ENCODE measurements at places on chromosomes 6 and 20. TPM values are rescaled to one million over a fixed set of nuclear protein-coding genes. Genes with fewer than 3 reads are reported as not detected.
A peak's percentile ranks its signal among the peaks of the same experiment; 100 is the strongest.

GRCh38 chr6:144467921-144468320 lies 182.8 kb downstream of the UTRN start:
- DNase-seq: no peak

GRCh38 chr6:37607944-37608343 lies 89.7 kb downstream of the MDGA1 start:
- DNase-seq: peak; percentile 55

DNA sequence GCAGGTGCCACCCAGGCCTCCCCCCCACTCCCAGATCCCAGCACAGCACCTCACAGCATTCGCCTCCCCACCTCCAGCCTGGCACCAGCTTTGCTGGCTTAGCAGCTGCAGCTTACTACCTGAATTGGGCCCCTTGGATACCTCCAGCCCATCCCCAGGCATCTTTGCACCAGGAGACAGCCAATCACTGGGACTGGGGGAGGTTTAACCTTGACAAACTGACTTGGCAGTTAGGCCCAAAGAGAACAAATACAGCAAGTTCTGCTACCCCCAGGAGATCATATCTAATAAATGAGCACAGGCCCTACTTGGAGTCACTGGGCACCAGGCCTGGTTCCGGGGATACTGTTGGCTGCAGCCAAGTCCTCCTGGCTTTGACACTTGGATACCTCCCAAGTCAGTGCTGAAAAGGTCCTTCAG lies 8.8 kb downstream of the PDRG1 start:
- no peak for DNase-seq

GRCh38 chr6:170410241-170410640 lies 103.7 kb downstream of the FAM120B start:
- DNase-seq: no peak

- no peak for DNase-seq
Observed at GRCh38 chr20:57896563-57896962, 186.7 kb upstream of the PMEPA1 start.

GRCh38 chr6:163836876-163837690 lies 422.6 kb downstream of the QKI start:
- DNase-seq: no peak

- no peak for DNase-seq
Observed at GRCh38 chr6:111114087-111114443, 26.8 kb downstream of the SLC16A10 start.

- DNase-seq: no peak
Observed at GRCh38 chr6:40640599-40641227, 53.5 kb upstream of the LRFN2 start.

- no peak for DNase-seq
Observed at GRCh38 chr6:92337571-92337970, 1081.8 kb downstream of the EPHA7 start.

DNA sequence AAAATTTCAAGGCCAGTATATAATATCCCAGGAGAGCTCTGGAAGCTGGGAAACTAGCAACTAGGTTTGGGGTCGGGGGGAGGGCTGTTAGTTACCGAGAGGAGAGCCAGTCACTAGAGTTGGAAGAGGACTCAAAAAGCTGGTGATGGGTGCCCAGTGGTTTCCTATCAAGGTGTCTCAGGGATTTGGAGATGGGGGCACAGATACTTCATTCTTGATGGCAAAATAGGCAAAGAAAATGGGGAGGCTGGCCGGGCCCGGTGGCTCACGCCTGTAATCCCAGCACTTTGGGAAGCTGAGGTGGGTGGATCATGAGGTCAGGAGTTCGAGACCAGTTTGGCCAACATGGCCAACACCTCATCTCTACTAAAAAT lies 805 bp downstream of the PHF1 start:
- no peak for DNase-seq

GRCh38 chr6:52590152-52590891 lies 13.5 kb upstream of the TRAM2 start:
- DNase-seq: no peak

GRCh38 chr20:50868509-50869495 lies 62.4 kb downstream of the ADNP start:
- DNase-seq: peak; percentile 24

DNA sequence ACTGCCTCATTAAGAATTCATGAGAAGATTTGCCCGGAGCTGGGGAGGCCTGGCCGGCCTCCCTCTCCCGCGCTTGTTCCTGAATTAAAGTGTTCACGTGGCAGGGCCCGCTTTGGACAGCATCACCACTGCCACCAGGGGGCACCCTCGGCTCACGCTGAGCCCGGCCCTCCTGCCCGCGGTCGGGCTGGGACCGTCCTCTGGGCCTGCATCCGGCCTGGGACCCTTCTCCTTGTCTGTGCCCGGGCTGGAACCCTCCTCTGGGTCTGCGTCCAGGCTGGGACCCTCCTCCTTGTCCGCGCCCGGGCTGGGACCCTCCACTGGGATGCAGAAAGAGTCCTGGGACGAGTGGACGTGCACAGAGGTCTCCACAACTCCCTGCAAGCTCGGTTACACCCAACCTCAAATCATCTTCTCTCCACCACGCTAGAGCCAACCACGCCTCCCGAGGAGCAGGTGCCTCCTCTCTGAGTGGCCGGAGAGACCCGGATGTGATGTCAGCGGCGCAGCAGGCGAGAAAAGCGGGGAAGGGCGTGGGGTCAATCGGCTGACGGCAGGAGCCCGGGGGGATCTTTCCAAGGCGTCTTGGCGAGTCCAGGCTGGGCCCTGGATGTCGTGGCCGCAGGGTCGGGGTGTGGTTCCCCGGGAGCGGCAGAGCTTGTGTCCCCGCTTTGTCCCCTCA lies 50.9 kb upstream of the DACT2 start:
- DNase-seq: peak; percentile 35

- no peak for DNase-seq
Observed at GRCh38 chr6:142861711-142862110, 83.3 kb downstream of the HIVEP2 start.

DNA sequence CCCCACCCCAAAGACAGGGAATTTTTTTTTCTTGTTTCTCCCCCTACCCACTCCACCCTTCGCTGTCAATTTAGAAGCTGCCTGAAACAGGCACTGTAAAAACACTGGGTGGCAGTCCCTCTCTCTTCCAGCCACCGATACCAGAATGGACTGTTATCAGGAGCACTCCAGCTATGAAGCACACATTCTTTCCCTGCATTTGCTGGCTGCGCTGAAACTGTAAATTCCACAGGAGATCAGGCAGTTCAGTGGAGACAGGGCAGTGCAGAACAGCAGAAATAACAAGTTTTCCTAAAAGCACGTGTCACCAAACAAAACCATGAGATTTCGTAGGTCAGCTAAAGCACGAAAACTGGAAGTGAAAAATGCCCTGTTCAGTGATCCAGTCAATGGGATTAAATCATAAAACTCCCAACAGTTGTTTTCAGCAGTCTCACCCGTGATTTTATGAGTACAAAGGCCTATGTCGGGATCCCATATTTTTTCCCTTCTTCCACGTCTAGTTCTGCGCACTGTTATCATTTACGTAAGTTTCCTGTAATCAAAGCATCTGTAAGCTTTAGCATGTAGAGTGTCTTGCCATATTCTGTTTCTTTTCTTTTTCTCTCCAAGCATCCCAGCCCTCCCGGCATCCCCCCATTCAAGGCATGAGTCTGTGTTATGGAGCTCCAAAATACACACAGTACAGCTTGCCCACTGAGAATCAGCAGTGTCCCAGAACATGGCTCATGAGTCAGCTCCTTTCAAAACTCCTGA lies 359.9 kb upstream of the EPHA7 start:
- no peak for DNase-seq

- peak; percentile 18 for DNase-seq
Observed at GRCh38 chr6:73134588-73134987, 90.7 kb downstream of the KHDC1L start.

GRCh38 chr6:5747379-5747778 lies 259.3 kb downstream of the NRN1 start:
- DNase-seq: no peak

DNA sequence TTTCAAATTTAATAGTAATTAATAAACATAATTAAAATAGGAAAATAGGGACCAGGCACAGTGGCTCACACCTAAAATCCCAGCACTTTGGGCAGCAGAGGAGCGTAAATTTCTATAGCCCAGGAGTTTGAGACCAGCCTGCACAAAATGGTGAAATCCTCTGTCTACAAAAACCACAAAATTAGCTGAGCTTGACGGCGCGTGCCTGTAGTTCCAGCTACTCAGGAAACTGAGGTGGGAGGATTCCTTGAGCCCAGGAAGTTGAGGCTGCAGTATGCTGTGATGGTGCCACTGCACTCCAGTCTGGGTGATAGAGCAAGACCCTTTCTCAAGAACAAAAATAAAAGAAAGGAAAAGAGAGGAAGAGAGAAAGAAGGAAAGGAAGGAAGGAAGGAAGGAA lies 1387.0 kb upstream of the ADGRB3 start:
- DNase-seq: no peak

GRCh38 chr20:297925-298775 lies 780 bp downstream of the ZCCHC3 start:
- DNase-seq: peak; percentile 51

DNA sequence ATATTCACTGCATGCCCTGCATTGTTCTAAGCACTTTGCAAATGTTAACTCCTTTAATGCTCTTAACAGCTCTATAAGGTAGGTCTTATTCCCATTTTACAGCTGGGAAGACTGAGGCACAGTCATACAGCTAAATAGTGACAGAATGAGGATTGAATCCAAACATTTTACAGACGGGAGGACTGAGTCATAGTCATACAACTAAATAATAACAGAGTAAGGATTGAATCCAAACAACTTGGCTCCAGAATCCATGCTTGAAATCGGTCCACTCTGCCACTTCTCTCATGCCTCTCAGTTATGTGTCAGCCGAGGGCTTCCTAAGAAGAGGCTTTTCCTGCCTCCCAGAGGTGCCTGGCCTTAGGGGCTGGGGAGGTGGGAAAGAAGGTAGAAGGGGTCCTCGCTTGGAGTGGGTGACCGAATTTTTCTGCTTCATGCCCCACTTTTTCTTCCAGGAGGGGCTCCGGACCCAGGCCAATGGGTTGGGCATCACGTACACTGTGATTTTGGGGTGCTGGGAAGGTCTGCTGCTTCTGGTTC lies 137.4 kb upstream of the RNF24 start:
- no peak for DNase-seq

DNA sequence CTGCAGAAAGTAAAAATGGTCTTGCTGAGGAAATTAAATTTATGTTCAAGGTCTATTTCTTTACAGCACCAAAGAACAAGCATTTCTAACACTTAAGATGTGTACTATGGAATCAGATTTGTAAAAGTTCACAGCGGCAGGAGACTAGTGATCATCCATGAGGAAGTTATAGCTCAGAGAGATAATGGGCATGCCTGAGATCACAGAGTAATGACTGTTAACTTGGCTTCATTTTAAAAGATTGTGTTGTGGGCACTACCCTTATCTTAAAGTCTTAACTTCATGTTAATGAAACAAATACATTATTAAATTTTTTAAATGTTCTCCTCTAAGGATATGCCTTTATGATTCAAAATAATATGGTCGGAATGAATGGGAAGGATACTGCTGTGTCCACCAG lies 168.6 kb downstream of the GMPR start:
- DNase-seq: no peak

RWDD2A gene
- total RNA-seq: 1.7 TPM

KCNB1 gene
- 0.02 TPM for total RNA-seq

GATA5 gene
- total RNA-seq: not detected

CRYBG1 gene
- total RNA-seq: 20.4 TPM

RIMS4 gene
- not detected for total RNA-seq

SOX18 gene
- total RNA-seq: 0.11 TPM

SMAP1 gene
- 19.2 TPM for total RNA-seq

ZNF165 gene
- total RNA-seq: 0.43 TPM

ESR1 gene
- total RNA-seq: 0.03 TPM
